ENCODE measurements at places on chromosomes 12 and 14.

GRCh38 chr12:74441872-74442271, 95.8 kb upstream of the ATXN7L3B start:
- DNase-seq, result no peak

DNA sequence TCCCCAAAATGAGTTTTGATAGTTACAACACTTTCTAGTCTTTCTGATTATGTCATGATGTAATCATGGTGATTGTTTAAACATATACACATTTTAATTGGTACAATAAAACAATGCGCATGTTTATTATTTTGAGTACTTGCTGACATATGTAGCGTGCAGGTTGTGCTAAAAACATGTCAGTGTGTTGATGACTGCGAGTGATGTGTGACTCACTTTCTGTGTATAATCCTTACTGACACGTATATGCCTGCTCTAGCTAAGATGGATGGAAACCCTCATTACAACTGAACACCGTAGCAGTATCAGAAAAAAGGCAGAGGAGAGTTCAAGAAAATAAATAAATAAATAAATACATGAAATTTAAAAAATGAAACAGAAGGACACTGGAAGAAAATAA, 1552.4 kb upstream of the FLRT2 start:
- no peak for DNase-seq

- DNase-seq, result no peak
These were observed 193.8 kb downstream of the TMTC2 start for GRCh38 chr12:82880442-82880901.

GRCh38 chr12:95614390-95614982, 63.2 kb upstream of the USP44 start:
- DNase-seq, result no peak

- DNase-seq, result no peak
These were observed 8.2 kb upstream of the GOLGA3 start for GRCh38 chr12:132836795-132837331.

DNA sequence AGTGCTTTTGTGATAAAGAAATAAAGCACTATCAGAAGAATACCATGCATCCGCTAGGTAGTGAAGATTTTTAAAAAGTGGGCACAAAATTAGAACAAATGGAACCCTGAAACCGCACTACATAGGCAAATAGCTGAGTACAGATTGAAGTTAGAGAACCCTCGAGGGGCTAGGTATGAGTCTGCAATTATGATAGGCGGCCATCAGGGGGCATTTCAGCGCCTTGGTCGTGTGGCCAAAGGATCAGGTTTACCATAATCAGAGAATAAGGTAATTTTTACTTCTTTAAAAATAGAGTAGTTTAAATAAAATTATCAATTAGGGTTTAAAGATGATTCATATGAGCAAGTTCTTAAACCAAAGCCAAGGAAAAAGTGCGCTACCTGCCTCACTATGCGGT, 129.8 kb downstream of the TMX1 start:
- no peak for DNase-seq

- no peak for DNase-seq
These were observed 74.9 kb downstream of the NTF3 start for GRCh38 chr12:5506821-5507231.

DNA sequence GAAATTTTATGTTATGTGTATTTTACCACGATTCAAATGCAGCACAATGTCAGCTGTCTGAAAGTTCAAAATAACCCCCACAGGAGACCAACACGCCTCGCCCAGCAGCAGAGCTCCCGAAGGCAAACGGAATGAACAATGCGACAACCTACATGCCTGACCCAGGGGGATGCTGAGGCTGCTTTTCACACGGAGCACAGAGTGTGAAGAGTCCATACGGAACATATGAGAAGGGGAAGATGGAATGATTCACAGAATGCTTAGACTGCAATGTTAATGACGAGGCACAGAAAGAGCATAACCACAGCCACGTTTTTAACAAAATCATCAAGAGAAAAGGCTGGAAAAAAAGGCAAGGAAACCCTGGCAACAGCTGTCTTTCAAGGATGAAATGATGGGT, 22.6 kb downstream of the ZFYVE21 start:
- DNase-seq, result no peak

GRCh38 chr12:32921397-32921796, 24.8 kb upstream of the PKP2 start:
- DNase-seq, result no peak

DNA sequence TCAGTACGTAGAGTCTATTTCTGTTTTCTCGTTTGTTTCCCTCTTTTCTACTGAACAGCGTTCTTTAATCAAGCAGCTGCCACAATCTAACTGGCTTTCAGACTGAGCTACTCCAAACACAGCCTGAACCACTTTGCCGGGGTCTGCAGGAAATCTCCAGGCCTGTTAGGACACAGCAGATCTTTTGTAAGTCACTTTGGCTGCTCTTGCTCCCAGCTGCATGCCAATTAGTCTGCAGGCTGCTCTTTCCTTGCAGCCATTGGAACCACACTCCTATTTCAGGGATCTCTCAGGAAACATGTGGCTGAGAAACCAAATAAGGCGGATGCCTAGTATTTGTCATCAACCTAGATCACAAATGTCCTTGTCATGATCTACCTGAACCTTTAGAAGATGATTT, 73.6 kb downstream of the TMTC1 start:
- peak; percentile 58 for DNase-seq

DNA sequence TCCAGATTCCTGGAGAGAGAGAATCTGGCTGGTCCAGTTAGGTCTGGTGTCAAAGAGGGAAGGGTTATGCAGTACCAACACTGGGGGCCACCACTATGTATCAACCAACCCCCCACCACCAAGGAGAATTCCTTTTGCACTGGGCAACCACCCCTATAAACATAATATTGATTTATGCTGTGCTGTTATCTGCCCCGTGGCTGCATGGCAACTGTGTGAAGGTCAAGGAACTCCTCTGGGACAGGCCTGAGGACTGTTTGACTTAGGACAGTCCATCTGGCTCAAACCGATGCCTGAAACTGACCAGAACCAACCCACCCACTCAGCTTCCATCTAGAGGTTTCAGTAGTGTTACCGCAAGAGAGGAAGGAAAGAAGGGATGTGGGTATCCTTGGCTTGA, 20.5 kb downstream of the PLEKHH1 start:
- DNase-seq, result no peak

- DNase-seq, result no peak
These were observed 6.8 kb downstream of the PARP2 start for GRCh38 chr14:20350282-20350681.

- DNase-seq, result no peak
These were observed 40.4 kb downstream of the TCHP start for GRCh38 chr12:109940339-109940923.

DNA sequence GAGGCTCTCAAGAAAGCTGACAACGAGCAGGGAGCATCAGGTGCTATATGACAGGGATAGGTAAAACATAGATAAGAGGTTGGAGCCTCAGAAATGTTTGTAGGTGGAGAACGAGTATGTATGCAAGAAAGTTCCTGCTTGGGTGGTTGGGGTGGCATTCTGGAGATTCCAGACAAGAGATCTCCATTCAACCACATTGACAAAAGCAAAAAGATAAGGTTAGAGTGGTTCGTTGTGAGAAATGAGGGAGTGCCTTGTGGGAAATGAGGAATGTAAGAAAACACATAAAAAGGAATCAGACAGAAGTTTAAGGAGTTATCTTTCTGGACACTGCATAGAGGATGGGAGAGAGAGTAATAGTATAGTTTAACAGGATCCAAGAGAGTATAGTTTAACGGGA, 290.3 kb downstream of the DPF3 start:
- no peak for DNase-seq

DNA sequence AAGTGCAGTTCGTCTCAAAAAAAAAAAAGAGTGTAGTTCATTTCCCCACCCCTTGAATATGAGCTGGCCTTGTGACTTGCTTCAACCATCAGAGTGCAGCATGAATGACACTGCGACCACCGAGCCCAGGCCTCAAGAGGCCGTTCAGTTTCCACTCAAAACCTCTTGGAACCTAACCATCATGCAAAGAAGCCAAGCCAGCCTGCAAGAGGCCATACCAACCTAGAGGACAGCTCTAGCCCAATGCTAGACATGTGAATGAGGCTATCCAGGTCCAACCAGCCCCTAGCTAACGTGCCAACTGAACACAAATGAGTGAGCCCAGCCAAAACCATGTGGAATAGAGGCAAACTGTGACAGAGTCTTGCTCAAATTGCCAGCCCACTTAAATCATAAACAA, 29.7 kb downstream of the R3HDM2 start:
- DNase-seq, result no peak

DNA sequence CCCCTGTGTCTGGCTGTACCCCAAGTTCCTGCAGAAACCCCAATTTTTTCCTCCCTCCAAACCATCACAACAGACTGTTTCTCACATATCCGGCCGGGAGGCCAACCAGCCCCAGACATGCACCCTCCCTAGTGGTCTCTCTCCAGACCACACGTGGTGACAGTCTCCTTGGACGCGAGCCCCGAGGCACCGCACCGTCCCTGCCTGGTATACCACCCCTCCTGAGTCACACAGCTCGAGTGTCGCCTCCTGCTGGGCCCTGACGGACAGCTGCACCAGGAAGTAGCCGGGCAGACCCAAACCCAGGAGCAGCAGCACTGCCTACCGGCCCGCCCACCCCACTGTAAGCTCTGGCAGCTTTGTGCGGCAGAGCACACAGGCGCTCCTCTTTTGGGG, 97.4 kb downstream of the RFLNA start:
- no peak for DNase-seq

- DNase-seq, result no peak
These were observed 4.4 kb upstream of the PLXNC1 start for GRCh38 chr12:94143951-94144350.

DNA sequence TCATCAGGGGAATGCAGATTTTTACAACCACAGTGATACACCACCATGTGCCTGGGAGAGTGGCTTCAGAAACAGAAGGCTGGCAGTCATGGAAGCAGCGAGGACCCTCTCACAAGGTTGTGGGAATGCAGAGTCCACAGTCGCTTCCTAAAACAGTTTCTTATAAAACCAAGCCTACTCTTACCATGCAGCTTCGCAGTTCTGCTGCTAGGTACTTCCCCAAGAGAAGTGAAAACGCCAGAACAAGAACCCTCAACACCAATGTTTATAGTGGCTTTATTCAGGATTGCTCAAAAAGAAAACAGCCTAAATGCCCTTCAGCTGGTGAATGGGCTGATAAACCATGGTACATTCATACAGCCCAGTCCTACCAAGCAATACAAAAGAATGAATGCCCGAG, 87.2 kb downstream of the DDX51 start:
- no peak for DNase-seq

DNA sequence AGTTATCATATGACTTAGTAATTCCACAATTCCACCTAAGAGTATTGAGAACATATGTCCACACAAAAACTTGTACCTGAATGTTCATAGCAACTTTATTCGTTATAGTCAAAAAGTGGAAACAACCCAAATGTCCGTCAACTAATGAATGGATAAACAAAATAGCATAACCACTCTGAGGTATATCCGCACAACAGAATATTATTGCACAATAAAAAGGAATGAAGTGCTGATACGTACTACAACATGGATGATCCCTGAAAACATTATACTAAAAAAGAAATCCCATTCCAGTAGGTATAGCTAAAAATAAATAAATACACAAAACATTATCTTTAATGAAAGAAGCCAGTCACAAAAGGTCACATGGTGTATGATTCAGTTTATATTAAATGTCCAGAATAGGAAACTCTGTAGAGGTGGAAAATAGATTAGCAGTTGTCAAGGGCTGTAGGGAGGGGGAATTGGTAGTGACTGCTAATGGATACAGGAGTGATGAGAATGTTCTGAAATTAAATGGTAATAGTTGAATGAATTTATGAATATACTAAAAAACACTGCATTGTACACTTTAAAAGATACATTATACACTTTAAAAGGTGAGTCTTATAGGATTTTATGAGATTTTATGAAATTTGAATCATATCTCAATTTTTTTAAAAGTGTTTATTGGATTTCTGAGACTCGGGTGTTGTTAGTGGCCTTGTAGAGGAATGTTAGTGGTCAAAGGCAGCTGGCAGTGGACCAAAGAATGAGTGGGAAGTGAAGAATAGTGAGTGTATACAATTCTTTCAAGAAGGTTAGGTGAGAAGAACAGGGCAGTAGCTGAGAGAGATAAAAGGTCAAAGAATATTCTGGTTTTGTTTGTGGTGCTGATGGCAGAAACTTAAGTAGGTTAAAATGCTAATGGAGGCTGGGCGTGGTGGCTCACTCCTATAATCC, 36.3 kb upstream of the BAZ1A start:
- DNase-seq, result no peak

GRCh38 chr12:128637642-128638606, 185.8 kb downstream of the SLC15A4 start:
- DNase-seq, result no peak

DNA sequence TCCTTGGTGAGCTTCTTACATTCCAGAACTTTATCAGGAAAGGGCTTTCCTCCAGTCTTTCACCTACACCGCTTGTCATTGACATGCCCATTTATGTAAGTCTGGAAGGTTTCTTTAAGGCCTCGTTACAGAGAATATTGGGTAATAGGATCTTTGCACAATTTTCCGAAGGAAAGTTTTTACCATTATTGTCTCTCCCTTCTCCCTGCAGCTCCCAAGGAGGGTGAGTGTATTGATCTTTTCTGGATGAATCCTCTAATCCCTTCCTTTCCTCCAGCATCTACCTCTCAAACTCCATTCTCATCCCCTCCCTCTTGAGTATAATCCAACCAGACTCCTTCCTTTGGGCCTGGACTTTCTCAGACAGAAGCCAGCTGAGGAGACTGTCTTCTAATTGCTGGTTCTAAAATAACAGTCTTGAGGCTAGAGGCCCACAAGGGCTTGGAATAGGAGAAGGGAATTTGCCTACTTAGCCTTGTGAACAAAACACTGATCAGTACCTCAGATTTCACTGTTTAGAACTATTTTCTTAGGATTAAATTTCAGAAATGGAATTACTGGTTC, 21.8 kb downstream of the WNK1 start:
- no peak for DNase-seq

DNA sequence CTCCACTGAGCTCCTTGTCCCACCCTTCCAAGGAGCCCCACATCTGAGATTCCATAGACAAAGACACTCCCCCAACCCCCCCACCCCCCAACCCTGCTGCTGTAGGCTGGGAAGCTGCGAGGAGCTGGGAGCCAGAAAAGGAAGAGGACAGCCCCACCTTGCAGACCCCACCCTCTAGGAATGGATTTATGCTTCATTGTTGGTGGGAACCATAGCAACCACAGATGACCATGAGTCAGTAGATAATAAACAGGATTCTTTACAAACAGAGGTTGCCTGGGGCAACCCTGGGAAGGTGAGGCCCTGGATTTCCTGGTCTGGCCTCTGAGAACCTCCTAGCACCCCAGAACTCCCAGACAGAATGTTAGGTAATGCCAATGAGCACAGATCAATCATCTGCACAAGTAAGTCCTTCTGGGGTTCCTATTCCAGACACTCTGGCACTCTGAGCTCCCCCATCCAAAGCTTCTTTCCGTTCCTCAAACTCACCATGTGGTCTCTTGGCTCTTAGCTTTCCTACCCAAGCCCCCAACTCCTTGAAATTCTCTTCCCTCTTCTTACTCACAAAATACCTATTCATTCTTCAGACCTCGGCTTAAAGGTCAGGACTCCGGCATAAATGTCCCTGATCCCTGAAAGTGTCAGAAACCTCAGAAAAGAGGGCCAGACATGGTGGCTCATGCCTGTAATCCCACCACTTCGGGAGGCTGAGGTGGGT, 15.2 kb upstream of the PLEKHG6 start:
- DNase-seq, result peak; percentile 6

All from NCI-H1436 (cell line).